ENCODE measurements at places on chromosomes 12 and 14.
A peak's percentile ranks its signal among the peaks of the same experiment; 100 is the strongest.

- no peak for DNase-seq
Observed at GRCh38 chr14:81275305-81276072, 54.7 kb upstream of the GTF2A1 start.

DNA sequence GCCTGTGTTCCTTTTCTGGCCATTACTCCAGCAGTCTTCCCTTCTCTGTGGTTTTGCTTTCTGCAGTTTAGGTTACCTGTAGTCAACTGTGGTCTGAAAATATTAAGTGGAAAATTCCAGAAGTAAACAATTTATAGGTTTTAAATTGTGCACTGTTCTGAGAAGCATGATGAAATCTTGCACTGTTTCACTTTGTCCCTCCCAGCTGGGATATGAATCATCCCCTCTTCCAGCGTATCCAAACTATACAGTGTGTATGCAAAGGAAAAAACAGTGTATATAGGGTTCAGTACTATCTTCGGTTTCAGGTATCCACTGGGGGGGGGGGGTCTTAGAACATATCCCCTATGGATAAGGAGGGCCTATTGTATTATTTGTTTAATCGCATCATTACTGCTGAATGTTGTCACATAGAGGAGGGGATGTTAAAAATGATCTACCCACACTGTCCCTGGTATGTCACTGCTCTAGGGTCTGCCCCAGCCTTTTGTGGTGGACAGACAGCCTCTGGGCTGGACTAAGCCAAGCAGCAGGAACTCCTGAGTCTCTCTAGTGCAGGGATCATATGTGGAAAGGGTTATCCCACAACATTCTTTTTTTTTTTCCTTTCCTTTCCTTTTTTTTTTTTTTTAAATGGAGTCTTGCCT lies 109.1 kb upstream of the MAX start:
- DNase-seq, result no peak

DNA sequence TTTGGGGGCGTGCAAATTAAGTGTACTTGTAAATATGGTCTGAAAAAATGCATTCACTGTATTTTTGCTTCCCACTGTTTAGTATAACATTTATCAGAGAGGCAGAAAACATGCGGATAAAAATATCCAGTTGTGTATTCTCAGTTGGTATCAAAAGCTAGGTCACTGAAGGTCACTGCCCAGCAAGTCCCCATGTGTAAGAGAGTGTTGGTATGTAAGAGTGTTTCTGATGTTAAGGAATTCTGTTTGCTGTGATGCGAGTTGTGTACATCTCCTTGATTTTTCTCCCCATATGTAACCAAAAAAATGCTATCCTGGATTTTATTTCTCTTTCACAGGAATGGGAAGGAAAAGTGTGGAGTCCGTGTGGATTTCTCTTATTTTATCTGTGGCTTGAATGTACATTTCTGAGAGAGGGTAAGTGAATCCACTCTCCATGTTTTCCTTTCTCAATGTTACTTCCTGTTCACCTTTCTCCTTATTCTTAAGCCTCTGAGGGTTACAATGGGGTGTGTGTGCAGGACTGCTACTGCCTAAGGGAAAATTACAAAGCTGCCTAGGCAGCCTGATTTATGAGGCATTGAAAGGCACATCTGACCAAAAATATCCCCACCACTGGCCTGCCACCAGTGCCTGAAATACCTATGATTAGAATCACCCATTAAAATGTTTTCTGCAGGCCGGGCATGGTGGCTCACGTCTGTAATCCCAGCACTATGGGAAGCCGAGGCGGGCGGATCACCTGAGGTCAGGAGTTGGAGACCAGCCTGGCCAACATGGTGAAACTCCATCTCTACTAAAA lies 97.9 kb upstream of the USP44 start:
- DNase-seq, result no peak

DNA sequence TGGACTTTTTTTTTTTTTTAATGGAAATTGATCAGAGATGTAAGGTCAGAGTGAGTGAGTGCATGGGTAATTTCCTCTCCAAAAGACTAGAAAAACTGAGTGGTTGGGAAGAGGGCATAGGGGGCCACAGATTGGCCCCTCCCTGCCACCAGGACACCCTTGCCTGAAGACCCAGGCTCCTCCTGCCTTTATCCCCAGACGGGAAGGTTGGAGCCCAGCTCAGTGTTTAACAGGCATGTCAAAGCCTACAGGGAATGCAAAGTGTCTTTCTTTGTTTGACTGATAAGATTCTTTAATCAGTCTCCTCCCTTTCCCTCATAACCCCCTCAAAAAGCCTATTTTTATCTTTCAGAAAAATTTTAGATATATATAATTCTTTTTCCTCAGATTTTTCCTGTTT lies 50.3 kb downstream of the IRAK3 start:
- DNase-seq, result no peak

DNA sequence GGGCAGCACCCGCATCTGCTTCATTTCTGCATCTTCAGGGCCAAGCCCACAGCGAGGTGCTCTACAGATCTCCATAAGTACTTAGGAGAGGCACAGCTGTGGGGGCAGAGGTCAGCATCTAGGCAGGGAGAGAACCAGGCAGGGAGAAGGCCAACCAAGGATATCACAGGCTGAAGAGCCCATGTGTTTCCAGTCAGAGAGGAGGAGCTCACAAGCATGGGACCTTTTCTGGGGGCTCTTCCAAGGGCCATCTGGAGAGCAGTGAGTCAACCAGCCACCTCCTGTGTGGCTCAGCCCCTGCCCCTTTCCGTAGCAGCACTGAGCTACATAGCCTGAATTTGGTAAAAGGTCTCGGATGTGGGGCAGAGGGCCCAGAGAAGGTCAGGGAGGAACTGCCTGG lies 78.5 kb downstream of the ARL6IP4 start:
- no peak for DNase-seq

DNA sequence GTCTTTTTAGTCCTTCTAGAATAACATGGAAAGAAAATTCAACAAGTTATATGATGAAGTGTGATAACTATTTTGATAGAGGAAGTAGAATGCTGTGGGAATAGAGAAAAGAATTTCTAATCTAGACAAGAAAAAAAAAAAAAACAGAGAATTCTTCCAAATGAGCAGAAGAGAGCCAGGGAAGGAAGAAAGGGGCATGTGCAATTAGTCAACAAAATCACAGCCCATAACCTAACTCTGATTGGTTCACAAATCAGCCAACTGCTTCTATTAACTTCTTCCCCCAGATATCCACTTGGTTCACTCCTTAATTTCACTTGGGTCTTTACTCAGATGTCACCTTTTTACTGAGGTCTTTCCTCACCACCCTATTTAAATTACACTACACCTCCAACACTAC lies 69.5 kb downstream of the BTG1 start:
- DNase-seq, result no peak

- peak; percentile 9 for DNase-seq
Observed at GRCh38 chr14:32576088-32576795, 247.1 kb downstream of the AKAP6 start.

DNA sequence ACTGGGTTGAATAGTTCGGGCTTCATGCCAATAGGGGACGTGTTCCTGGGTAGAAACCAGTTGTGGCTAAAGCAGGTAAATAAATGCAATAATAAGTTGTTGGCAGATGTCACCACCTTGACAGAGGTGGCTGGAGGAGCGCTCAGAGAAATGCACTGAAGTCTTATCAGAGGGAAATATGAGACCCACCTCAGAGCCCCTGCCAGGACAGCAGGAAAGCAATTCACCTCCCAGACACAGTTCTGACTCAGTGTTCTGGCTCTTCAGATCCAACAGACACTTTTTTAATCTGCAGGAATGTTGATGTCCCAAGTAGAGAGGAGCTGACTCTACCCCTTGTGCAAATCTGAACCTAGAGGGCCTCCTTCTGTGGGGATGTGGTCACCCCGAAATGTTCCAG lies 687.1 kb upstream of the FBXO33 start:
- DNase-seq, result no peak
